ENCODE measurements at places on chromosomes 5 and 9.

GRCh38 chr9:76266649-76267283 lies 127.5 kb downstream of the RFK start:
- no peak for DNase-seq

DNA sequence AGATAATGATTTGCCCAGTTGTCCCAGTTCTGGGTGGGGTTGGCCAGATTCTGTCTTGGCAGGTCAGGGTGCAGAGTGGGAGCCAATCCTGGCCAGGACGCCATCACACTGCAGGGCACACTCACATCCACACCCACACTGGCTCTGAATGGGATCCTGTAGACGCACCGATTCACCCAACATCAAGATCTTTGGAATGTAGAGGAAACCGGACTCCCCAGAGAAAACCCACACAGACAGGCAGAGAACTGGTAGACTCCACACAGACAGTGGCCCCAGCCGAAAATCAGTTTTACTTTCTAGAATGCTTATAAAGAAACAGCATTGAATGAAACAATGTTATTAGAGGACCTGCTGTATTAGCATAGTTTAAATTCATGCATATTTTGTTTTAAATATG lies 343.1 kb upstream of the DAB2 start:
- DNase-seq: no peak

- DNase-seq: no peak
Observed at GRCh38 chr9:98158071-98158831, 34.2 kb downstream of the CORO2A start.

- DNase-seq: no peak
Observed at GRCh38 chr9:79289856-79290255, 281.9 kb upstream of the TLE4 start.

- peak; percentile 46 for DNase-seq
Observed at GRCh38 chr5:172370648-172371545, 83.4 kb downstream of the SH3PXD2B start.

- DNase-seq: no peak
Observed at GRCh38 chr9:128635266-128636023, 21.2 kb downstream of the DYNC2I2 start.

GRCh38 chr5:78056053-78056452 lies 238.4 kb downstream of the AP3B1 start:
- no peak for DNase-seq

- DNase-seq: no peak
Observed at GRCh38 chr9:92746567-92747458, 17.8 kb downstream of the BICD2 start.

DNA sequence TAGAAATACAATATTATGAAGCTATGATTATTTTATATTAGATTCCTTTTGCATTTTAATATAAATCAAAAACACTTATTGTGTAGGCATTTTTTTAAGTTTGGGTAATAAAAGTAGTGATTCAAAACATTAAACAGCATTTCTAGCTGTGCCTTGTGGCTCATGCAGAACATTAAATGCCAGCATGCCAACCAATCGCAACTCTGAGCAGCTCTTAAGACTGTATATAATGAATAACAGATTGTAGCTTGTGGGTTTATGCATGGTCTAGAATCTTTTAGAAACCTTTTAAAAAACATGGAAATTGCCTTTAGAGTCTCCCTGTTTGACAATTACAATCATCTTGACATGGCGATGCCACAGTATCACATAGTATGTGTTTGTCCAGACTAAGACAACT lies 903.8 kb downstream of the EFNA5 start:
- DNase-seq: no peak

DNA sequence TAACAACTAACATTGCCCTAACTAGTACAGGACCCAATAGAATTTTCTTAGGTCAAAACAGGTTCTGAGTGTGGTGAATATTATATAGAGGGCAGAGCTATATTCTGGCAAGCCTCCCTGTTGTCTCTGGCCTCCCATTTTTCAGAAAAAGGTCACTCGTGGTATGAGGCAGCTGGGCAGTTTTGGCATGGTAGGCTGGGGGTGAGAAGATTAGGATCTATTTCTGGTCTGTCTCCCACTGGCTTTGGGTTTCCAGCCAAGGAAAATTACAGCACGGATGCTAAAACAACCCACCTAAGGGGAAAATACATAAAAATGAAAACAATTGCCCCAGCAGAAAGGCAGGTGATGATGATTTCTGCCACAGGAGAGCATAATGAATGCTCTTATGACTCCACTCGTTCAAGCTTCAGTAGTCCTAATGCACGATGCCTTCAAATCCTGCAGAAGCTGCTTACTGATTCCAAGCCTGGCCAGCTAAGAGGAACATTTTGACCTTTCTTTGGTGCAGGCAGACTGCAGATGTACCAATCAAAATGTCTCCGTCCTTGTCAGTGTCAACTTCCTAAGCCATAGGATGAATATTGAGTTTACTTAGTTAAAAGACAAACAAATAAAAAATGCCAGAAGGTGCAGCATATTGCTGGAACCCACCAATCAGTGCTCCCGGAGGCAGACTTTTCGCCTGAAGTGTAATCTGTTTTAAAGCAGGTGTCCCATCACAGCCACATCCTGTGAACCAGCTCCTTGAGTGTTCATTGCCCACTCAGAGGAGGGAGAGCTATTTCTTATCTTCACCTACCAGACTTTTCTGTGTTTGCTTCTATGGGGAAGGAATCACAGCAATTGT lies 435.4 kb downstream of the ZSWIM6 start:
- DNase-seq: no peak

DNA sequence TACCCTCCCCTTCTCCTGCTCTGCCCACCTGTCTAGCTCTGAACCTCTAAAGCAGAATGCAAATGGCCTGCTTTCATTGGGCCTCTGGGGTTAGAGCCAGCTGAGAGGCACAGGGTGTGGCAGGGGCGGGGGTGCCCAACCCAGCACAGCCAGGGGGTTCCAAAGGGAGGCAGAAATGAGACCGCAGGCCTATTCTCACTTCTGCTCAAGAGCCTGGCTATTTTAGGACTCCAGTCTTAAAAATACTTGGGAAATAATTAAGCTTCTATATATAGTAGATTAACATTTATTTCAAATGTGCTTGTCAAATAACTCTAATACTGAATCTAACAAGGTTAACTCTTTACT lies 5.7 kb downstream of the QSOX2 start:
- DNase-seq: no peak

GRCh38 chr5:115428676-115429075 lies 115.9 kb downstream of the FEM1C start:
- no peak for DNase-seq

DNA sequence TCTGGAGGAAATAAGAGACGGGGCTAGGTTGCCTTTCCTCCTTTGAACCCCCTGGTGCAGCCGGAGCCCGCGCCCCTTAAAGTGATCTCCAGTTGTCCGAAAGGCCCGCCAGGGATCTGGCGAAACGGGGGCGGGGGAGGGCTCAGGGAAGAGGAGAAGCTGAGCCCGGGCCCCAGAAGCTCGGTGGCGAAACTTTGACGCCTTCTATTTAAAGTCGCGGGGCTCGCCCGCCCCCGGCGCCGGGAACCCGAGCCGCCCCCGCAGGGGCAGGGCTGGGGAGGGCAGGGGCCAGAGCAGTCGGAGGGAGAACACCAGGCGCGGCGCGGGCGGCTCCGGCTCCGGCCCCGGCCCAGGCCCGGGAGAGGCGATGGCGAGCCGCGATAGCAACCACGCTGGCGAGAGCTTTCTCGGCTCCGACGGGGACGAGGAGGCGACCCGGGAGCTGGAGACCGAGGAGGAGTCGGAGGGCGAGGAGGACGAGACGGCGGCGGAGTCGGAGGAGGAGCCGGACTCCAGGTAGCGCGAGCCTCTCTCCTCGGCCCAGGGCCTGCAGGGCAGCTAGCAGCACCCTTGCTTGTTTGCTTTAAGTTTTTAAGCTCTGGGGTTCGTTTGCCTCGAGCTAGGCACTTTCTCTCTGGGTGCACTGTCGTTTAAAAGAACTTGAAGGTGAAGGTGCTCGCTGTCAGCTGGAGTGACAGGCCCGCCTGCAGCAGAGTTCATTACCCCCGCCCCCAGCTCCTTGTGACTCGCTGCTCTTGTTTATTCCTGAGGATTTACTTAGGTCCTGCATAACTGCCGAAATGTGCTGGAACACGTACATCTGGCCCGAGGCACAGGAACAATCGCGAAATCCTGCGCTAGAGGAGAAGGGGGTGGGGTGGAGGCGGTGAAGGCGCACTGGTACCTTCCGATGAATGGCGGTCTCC lies at the start of gene CMYA5:
Gene CMYA5, plus strand, starts transcription at position 296 of the 926 bp plus-strand sequence. Its CDS starts 72 bp downstream, at position 368.
- DNase-seq: no peak

- no peak for DNase-seq
Observed at GRCh38 chr9:13478639-13479038, 199.1 kb upstream of the MPDZ start.

GRCh38 chr9:6239694-6240093 lies 24.1 kb downstream of the IL33 start:
- no peak for DNase-seq

DNA sequence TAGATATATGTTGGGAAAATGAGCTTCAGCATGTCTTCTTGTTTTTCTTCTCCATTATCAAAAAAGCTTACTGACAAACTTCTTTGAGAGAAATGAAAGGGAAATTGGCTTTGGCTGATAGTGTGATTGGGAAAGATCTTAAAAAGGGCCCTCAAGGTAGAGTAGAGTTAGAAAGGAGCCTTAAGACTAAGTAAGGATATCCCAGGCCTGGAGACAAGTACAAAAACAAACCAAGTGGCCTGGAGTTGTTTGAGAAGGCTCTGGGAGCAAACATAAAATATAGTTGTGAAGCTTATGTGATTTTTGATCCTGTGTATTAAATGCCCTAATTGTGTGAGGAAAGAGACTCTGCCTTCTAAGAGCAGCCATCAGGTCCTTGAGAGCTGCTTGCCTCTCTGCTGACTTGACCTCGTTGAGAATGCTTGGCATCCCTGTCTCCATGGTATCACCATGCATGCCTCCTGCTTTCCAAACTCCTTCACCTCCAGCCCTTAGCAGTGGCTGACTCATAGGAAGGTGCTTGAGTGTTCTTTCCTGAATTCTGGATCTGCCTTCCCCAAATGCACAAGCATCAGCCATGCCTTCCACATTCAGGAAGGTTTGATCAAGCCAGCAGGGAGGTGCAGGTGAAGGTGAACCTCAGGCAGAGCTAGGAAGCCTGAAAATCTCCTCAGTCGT lies 78.9 kb downstream of the SMARCA2 start:
- DNase-seq: no peak

GRCh38 chr5:76111477-76112174 lies 28.4 kb downstream of the SV2C start:
- no peak for DNase-seq

DNA sequence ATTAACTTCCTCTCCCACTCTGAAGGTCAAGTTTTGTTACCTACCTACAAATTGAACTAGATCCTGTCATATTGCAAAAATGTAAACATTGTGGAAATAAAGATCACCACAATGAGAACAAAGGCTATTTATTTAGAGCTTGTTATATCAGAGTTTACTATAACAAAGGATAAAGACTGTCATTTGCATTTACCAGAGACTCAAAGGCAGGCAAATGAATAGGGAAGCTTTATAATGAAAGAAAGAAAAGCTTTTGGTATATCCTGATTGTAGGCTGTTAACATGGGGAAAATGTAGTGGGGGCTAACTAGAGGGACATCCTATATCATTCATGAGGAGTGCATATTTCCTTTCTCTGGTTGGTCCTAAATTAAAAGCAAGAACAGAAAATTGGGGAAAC lies 403.5 kb upstream of the TYRP1 start:
- no peak for DNase-seq

- no peak for DNase-seq
Observed at GRCh38 chr9:122058709-122059108, 34.4 kb downstream of the TTLL11 start.

DNA sequence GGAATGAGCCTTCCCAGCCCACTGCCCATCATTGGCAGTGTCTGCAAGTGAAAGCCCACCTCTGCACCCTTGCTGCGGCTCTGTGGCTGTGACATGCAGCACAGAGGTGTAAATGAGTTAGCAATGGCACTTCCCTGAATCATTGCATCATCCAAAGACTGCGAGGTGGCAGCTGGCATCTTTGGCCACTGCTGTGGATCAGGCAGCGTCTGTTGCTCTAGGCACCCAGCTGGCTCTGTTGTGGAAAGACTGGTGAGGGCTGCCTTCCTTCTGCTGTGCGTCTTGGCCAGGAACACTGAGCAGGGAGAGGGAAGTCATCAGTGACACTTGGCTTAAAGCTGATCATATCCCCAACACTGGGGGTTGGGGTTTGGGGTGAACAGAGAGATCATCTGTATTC lies 64.5 kb downstream of the MFAP3 start:
- DNase-seq: peak; percentile 8

DNA sequence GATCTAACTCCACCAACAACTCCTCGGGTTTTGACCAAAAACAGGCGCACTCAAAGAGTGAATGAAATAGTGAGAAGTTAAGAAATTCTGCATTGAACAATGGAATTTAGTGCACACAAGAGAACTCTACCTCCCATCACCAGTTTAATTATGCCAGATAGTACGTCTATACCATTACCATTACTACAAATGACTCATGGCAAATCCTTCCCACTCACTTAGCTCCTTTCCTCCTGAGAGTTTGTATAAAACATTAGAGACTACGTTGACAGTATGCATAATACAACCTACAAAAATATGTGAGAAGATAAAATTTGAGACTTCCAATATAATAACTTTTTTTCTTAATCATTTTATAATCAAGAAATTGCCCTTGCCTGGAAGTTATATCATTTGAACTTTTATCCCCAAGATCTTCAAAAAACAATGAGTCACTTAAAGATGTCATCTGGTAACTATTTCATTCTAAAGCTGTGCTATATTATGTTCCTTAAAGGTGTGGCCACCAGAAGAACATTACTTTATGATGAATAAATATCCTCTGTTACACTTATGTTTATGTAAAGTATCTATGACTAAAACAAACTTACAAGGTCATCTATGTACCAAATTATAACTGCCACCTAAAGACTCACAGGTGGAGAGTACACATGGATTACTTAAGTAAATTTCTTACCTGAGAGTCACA lies 297.9 kb upstream of the PTGER4 start:
- DNase-seq: no peak

- DNase-seq: no peak
Observed at GRCh38 chr5:33491941-33492340, 51.2 kb downstream of the TARS1 start.

- DNase-seq: no peak
Observed at GRCh38 chr5:41270423-41271251, 57.3 kb upstream of the C6 start.

DNA sequence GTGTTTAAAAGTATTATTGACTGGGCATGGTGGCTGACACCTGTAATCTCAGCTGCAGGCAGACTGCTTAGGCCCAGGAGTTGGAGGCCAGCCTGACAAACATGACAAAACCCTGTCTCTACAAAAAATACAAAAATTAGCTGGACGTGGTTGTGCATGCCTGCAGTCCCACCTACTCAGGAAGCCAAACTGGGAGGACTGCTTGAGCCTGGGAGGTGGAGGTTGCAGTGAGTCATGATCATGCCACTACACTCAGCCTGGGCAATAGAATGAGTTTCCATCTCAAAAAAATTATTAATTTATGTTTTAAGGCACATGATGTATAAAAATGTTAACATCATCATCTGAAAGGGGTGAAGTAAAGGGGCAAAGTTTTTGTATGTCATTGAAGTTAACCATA lies 49.7 kb upstream of the FNIP1 start:
- DNase-seq: no peak
